Activated CD4-positive, alpha-beta T cell treated with anti-CD3 and anti-CD28 coated beads, Interleukin-2, Interleukin-6, amounts not matched to agents 100 ng/mL and 50 ng/mL, durations not matched to agents 16 hours and 8 hours (primary cell): ENCODE measurements at places on chromosomes 5 and 9.
A peak's percentile ranks its signal among the peaks of the same experiment; 100 is the strongest.

- no peak for DNase-seq
Observed at GRCh38 chr5:160979385-160979784, 127.4 kb upstream of the ATP10B start.

- no peak for DNase-seq
Observed at GRCh38 chr5:61084658-61085057, 77.6 kb downstream of the SMIM15 start.

DNA sequence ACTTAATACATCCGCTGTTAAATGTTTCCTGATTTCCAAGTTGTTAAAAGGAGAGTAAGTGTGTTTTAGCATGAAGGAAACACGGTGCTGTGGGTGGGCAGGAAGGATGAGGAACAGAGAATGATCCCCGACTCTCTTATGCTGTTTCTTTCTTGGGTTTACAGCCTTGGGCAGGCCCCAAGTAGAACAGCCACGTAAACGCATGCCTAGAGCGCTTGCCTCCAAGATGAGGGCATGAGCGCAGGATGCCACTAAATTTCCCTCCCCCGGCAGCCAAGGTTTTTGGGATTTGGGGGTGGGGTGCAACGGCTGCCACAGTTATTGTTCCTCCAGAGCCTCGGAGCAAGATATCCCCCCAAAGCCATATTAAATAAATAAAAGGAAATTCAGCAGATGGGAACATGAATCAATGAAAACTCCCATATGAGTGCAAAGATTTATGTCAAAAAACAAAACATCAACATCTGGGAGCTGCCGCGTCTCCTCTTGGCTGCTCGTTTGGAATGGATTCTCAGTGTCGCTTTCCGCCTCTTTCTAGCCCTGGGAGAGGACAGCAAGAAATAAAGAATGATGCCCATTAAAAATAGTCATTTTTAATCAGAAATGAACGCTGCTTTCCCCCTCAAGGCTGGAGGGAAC, 10.0 kb upstream of the DELE1 start:
- no peak for DNase-seq

DNA sequence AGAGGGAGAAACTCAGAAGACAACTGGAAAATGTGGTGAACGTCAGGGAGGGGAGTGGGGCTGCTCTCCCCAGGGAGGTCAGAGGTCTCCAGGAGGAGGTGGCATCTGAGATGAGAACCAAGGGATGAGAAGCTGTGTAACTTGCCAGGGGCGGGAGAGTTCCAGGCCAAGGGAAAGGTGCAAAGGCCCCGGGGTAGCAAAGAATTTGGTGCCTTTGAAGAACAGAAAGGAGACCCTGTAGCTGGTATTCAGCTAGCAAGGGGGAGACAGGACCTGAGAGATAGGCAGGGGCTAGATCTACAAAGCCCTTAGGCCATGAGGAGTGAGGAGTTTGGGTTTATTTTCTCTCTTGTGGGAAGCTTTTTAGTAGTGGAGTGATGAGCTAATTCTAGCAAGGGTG, 3.3 kb downstream of the DNM1 start:
- no peak for DNase-seq

- DNase-seq, result peak; percentile 14
Observed at GRCh38 chr5:33300209-33300742, 140.5 kb upstream of the TARS1 start.

- peak; percentile 72 for DNase-seq
Observed at GRCh38 chr5:50595199-50595598, 71.2 kb upstream of the PARP8 start.

DNA sequence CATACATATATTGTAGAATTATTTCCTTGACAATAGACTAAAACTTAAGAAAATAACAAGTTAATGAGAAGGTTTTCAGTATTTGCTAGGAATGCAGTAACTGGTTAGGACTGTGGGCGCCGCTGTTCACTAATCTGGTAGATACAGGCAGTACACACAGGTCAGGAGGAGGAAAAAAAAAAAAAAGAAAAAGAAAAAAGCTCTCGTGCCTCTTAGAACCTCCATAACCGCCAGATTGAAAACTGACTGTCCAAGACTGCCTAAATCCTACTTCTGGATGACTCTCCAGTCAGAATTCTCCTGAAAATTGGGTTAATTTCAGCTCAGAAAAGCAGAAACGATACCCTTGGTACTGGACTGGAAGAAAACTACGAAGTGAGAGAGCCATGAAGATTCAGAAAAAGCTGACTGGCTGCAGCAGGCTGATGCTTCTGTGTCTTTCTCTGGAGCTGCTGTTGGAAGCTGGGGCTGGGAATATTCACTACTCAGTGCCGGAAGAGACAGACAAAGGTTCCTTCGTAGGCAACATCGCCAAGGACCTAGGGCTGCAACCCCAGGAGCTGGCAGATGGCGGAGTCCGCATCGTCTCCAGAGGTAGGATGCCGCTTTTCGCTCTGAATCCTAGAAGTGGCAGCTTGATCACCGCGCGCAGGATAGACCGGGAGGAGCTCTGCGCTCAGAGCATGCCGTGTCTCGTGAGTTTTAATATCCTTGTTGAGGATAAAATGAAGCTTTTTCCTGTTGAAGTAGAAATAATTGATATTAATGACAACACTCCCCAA, at the start of gene PCDHGA1:
Gene PCDHGA1 (plus strand): TSS at position 216 of the 782 bp plus-strand sequence.
- peak; percentile 20 for DNase-seq
